ENCODE measurements at places on chromosomes 1 and 21. TPM values are rescaled to one million over a fixed set of nuclear protein-coding genes. Genes with fewer than 3 reads are reported as not detected.

The ALPL gene
- 1.3 TPM for polyA plus RNA-seq

The INSRR gene
- not detected for polyA plus RNA-seq

The SELL gene
- polyA plus RNA-seq = 0.02 TPM

The PRDX6 gene
- 307 TPM for polyA plus RNA-seq

The RBM15 gene
- polyA plus RNA-seq = 10.7 TPM

The GOLT1A gene
- polyA plus RNA-seq = not detected

The CAPN8 gene
- not detected for polyA plus RNA-seq

The RIPPLY3 gene
- 0.03 TPM for polyA plus RNA-seq

The PM20D1 gene
- 0.02 TPM for polyA plus RNA-seq

The BSND gene
- polyA plus RNA-seq = not detected

The PTGFRN gene
- polyA plus RNA-seq = 0.72 TPM

The ERICH3 gene
- not detected for polyA plus RNA-seq

The ADGRL2 gene
- 40.0 TPM for polyA plus RNA-seq

The TMPRSS3 gene
- not detected for polyA plus RNA-seq

The CIART gene
- 15.3 TPM for polyA plus RNA-seq

The DYRK1A gene
- 45.9 TPM for polyA plus RNA-seq

The C1orf185 gene
- polyA plus RNA-seq = not detected

- H3K4me1 ChIP-seq = peaks cover 13% of the 10 kb centered on the region
- H3K36me3 ChIP-seq = no peaks in the 10 kb centered on the region
- H3K27ac ChIP-seq = no peak overlapping the region
- no peak for DNase-seq
- H3K27me3 ChIP-seq = peaks cover 13% of the 10 kb centered on the region
Observed at GRCh38 chr1:201379733-201380242, 2.3 kb upstream of the TNNT2 start.

GRCh38 chr21:42630626-42631025 lies 22.8 kb upstream of the PDE9A start:
- H3K27ac ChIP-seq = no peak overlapping the region
- H3K36me3 ChIP-seq = no peaks in the 10 kb centered on the region
- H3K4me1 ChIP-seq = peaks cover 2% of the 10 kb centered on the region
- no peak for DNase-seq
- no peak overlapping the region for H3K4me3 ChIP-seq

GRCh38 chr1:52348704-52349300 lies 17.2 kb downstream of the CC2D1B start:
- H3K36me3 ChIP-seq = peaks cover 7% of the 10 kb centered on the region
- peak; percentile 48 for DNase-seq
- no peaks in the 10 kb centered on the region for H3K27me3 ChIP-seq
- no peak overlapping the region for H3K27ac ChIP-seq
- no peaks in the 10 kb centered on the region for H3K4me1 ChIP-seq
- H3K4me3 ChIP-seq = no peak overlapping the region

GRCh38 chr1:4587721-4588120 lies 66.7 kb upstream of the AJAP1 start:
- H3K27ac ChIP-seq = no peak overlapping the region
- no peaks in the 10 kb centered on the region for H3K27me3 ChIP-seq
- no peak overlapping the region for H3K4me3 ChIP-seq
- H3K4me1 ChIP-seq = no peaks in the 10 kb centered on the region

- H3K36me3 ChIP-seq = no peaks in the 10 kb centered on the region
- H3K27ac ChIP-seq = no peak overlapping the region
- no peak for DNase-seq
- no peaks in the 10 kb centered on the region for H3K4me1 ChIP-seq
- H3K27me3 ChIP-seq = peaks cover 10% of the 10 kb centered on the region
Observed at GRCh38 chr1:69573911-69574310, 6.2 kb downstream of the LRRC7 start.

DNA sequence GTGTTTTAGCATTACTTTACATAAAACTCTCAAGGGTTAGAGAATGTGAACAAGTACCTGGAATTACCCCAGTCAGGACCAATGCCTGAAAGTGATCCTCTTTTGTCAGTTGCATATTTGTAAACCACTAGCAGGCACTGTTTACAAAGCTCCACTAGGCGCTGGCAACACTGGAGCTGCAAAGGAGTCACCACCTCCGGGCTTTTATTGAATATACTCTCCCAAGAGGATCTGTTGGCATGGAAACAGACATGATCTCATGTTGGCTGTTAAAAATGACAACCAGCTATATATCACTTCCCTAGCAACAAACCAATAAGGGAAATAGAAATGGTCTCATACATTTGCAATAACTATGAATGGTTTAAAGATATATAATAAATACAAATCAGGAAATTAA lies 116.0 kb downstream of the TTLL7 start:
- H3K36me3 ChIP-seq = no peaks in the 10 kb centered on the region
- no peaks in the 10 kb centered on the region for H3K27me3 ChIP-seq
- H3K4me1 ChIP-seq = no peaks in the 10 kb centered on the region
- no peak overlapping the region for H3K4me3 ChIP-seq
- peak; percentile 56 for DNase-seq

GRCh38 chr1:206580438-206581113 lies 31.7 kb downstream of the EIF2D start:
- no peak overlapping the region for H3K27ac ChIP-seq
- peaks cover 2% of the 10 kb centered on the region for H3K36me3 ChIP-seq
- H3K4me3 ChIP-seq = no peak overlapping the region
- no peak for DNase-seq
- no peaks in the 10 kb centered on the region for H3K4me1 ChIP-seq

DNA sequence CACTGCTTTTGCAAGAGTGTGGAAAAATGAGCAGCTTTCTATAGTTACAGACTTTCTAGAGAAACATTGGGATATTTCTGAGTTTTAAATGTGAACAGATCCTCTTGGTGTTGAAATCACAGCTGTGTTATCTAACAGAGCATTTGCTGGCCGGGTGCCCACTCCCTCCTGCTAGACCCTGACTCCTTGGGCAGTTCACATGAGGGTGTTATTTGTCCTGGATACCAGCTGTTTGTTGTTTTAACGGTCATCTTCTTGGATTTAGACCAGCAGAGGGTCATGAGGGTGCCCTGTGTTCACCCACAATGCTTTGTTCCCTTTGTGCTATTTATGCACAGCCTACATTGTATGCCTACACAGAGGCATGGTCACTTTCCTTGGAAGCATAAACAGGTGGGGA lies 67.1 kb downstream of the CENPF start:
- H3K4me3 ChIP-seq = no peak overlapping the region
- H3K27me3 ChIP-seq = no peaks in the 10 kb centered on the region
- peak; percentile 25 for DNase-seq

DNA sequence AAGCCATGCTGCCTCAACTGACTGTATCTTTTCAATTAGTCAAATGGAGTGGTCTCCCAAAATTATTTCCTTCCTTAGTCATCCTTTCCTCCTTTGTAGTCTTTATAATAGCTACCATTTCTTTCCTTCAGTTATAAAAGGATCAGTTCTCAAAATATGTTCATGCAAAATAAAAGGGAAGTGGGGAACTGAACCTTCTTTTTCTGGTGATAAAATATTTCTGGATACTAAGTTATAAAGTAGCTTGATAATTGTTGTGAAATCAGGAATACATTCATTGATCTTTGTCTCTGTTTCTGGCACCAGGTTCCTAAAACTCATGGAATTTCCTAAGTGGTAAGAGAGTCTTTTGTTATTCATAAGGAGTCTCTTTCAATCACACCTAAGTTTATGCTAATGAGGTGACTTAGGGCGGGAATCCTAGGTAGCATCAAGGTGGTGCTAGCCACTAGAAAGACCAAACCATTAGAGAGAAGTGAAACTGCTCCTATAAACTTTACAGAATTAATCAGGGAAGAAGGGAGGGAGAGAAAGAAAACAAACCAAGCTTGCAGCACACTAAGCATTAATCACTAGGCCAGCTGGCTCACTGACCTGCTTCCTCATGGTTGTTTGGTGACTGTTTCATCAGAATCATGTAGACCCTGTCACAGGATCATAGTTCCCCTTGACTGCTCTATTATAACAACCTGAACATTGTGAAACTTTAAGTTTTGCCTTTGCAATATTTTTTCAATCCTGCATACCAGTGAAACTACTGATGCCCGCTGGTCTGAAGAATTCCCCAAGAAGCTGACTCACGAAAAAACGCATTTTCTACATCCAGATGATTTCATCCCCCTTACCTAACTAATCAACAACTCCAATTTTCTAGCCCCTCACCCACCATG lies 161.6 kb upstream of the PTBP2 start:
- H3K27me3 ChIP-seq = no peaks in the 10 kb centered on the region
- DNase-seq = peak; percentile 99

DNA sequence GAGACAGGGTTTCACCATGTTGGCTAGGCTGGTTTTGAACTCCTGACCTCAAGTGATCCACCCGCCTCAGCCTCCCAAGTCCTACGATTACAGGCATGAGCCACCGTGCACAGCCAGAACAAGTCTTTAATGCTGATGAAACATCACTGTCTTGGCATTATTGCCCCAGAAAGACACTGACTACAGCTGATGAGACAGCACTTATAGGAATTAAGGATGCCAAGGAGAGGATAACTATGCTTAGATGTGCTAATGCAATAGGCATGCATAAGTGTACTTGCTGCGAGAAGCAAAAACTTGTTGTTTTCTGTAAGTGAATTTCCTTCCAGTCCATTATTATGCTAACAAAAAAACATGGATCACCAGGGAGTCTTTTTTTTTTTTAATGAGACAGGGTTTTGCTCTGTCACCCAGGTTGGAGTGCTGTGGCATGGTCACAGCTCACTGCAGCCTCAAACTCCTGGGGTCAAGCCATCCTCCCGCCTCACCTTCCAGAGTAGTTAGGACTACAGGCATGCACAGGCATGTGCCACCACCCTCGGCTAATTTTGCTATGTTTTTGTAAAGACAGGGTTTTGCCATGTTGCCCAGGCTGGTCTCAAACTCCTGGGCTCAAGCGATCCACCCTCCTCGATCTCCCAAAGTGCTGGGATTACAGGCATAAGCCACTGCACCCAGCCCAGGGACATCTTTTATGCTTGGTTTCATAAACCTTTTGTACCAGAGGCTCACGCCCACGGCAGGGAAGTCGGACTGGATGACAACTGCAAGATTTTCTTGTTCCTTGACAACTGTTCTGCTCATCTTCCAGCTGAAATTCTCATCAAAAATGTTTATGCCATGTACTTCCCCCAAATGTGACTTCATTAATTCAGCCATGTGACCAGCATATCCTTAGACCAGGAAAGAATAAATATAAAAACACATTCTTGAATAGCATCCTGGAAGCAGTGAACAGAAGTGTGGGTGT lies 23.1 kb downstream of the RHEX start:
- no peaks in the 10 kb centered on the region for H3K36me3 ChIP-seq
- peaks cover 5% of the 10 kb centered on the region for H3K27me3 ChIP-seq
- H3K4me3 ChIP-seq = no peak overlapping the region
- peak; percentile 48 for DNase-seq

GRCh38 chr21:15289896-15290841 lies 225.4 kb upstream of the NRIP1 start:
- H3K4me1 ChIP-seq = peaks cover 3% of the 10 kb centered on the region
- DNase-seq = peak; percentile 49
- no peak overlapping the region for H3K4me3 ChIP-seq
- H3K36me3 ChIP-seq = no peaks in the 10 kb centered on the region
- no peak overlapping the region for H3K27ac ChIP-seq

GRCh38 chr21:33024201-33025103 lies 1.3 kb upstream of the OLIG2 start:
- H3K4me1 ChIP-seq = no peaks in the 10 kb centered on the region
- H3K4me3 ChIP-seq = no peak overlapping the region
- DNase-seq = no peak

DNA sequence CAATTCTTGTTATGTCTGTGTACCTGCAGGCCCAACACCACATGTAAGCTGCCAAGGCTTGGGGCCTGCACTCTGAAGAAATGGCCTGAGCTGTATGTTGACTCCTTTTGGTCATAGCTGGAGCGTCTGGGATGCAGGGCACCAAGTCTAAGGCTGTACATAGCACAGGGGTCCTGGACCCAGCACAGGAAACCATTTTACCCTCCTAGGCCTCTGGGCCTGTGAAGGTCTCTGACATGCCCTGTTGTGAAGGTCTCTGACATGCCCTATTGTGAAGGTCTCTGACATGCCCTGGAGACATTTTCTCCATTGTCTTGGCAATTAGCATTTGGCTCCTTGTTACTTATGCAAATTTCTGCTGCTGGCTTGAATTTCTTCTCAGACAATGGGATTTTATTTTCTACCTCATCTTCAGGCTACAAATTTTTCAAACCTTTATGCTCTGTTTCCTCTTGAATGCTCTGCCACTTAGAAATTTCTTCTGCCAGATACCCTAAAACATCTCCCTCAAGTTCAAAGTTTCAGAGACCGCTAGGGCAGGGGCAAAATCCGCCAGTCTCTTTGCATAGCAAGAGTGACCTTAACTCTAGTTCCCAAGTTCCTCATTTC lies 246.7 kb upstream of the B3GALT2 start:
- H3K4me3 ChIP-seq = no peak overlapping the region
- no peak overlapping the region for H3K27ac ChIP-seq
- H3K27me3 ChIP-seq = no peaks in the 10 kb centered on the region
- no peaks in the 10 kb centered on the region for H3K36me3 ChIP-seq

DNA sequence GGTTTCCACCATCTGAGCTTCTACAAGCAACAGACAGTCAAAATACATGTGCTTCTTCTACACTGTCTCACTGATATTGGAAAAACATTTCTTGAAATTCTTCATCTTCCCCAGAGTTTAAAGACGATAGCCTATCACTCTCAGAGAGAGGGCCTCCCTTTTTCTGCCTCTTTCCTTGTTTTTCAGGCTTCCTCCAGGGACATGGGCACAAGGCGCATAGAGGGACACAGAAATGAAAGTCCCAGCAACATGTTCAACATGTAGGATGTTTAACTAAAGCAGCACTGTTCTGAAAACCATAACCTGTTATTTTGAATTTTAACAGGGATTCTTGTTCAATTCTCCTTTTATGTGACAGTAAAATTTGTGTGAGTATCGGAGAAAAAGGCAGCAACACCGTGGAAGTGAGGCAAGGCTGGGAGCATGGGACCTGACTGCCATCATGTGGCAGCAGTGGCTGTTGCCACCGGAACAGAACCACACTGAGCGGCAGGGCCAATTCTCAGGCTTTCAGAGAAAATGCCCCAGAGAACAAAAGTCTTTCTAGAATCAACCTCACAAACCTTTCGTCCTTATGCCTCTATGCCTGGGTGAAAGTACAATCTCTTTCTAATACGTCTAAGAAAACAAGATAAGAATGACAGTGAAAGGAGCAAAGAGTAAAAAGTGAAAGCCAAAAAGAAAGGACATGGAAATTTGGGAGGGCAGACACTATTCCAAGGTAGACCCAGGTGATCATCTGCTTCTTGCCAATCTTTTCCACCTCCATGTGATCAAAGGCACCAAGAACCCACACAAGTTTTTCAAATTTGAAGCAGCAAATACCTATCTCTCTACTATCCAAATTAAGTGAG lies 54.5 kb downstream of the PCNX2 start:
- peak; percentile 64 for DNase-seq
- no peaks in the 10 kb centered on the region for H3K4me1 ChIP-seq
- H3K27me3 ChIP-seq = no peaks in the 10 kb centered on the region
- no peaks in the 10 kb centered on the region for H3K36me3 ChIP-seq
- no peak overlapping the region for H3K27ac ChIP-seq

DNA sequence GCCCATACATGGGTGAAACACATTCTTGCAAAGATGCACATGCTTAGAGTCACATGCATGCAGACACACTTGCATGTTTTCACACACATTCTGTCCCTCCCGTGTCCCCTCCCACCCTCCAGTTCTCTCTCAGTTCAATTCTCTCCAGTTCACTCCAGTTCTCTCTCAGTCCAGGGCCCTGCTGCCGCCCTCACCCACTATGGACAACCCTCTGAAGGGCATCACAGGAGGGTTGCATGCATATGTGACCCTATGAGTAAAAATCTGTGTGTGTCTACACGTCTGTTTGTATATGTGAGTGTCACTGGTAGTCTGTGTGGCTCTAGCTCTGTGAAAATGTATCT lies 21.8 kb upstream of the ADGRB2 start:
- DNase-seq = no peak
- H3K4me3 ChIP-seq = no peak overlapping the region
- peaks cover 2% of the 10 kb centered on the region for H3K36me3 ChIP-seq
- peaks cover 13% of the 10 kb centered on the region for H3K4me1 ChIP-seq
- H3K27me3 ChIP-seq = no peaks in the 10 kb centered on the region

Measured in fibroblast of lung (primary cell).